ENCODE measurements at places on chromosomes 4 and X.
A peak's percentile ranks its signal among the peaks of the same experiment; 100 is the strongest.

- no peak for DNase-seq
These were observed 167.6 kb downstream of the DKK2 start for GRCh38 chr4:106868381-106869035.

- no peak for DNase-seq
These were observed 197.6 kb upstream of the KLF3 start for GRCh38 chr4:38466401-38466800.

DNA sequence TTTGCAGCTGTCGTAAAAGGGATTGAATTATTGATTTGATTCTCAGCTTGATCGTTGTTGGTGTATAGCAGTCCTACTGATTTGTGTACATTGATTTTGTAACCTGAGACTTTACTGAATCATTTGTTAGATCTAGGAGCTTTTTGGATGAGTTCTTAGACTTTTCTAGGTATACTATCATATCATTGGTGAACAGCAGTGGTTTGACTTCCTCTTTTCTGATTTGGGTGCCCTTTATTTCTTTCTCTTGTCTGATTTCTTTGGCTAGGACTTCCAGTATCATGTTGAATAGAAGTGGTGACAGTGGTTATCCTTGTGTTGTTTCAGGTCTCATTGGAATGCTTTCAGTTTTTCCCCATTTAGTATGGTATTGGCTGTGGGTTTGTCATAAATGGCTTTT, 8.4 kb downstream of the APOOL start:
- DNase-seq, result no peak

- DNase-seq, result peak; percentile 12
These were observed 65.6 kb downstream of the JAKMIP1 start for GRCh38 chr4:6134612-6135220.

DNA sequence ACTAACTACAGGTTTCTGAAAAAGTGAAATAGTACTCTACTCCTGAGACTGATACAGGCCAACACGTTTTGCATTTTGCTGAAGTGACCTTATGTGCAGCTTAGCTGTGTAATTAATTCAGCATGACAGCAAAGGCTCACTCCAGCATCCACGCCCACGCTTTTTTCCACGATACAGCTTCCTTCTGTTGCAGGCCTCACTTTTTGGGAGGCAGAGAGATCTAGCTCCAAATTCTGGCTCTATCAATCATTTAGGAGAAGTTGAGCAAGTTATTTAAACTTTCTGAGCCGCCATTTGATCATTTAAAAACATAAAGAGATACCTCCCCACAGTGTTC, 160.3 kb downstream of the AFAP1 start:
- no peak for DNase-seq

- no peak for DNase-seq
These were observed 67.9 kb downstream of the TMLHE start for GRCh38 chrX:155544881-155545280.

- no peak for DNase-seq
These were observed 54.1 kb downstream of the PHKA2 start for GRCh38 chrX:18929775-18930174.

DNA sequence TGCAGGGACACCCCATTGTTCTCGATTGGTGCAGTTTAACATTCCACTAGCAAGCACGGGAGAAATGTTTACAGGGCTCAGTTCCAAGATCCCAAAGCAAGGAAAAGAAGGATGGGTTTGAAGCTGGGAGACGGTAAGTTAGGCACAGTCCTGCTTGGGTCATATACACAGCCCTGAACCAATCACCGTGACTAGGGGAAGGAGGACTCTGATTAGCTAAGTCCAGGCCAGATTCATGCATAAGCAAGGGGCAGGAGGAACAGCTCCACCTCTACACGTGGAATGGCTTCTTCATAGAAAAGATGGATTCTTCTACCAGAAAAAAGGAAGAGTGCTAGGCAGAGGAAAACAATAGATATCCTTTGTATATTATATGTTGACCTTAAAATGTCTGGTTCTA, 11.0 kb upstream of the EXOC1L start:
- DNase-seq, result no peak

DNA sequence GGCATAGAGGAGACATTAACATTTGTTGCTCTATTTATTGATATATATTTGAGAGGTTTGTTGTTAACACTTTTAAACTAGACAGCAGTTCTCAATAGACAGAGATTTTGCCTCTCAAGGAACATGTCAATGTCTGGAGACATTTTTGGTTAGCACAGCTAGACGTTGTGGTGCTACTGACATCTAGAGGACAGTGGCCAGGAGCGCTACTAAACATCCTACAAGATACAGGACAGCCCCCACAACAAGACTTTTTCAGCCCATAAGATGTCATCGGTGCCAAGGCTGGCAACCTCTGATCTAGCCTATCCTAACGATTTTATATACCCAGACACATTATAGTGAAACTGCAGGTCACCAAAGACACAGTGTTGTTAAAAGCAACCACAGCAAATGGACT, 18.4 kb upstream of the CTSO start:
- DNase-seq, result no peak

DNA sequence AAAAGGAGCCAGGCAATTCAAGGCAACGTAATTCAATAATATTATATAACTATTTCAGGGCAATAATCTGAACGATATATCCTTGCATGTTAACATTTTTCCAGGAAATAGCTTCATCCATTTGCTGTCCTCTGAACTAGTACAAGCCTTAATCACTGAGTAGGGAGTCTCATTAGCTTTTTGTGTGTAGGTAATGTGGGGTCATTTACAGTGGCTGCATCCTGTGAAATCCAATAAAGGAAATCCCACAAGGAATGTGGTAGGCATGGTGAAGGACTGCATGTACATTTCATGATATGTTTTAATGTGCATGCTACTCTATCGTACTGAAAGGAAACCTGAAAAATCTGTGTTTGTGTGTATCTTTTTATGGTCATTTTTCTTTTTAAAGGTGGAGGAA, 103.5 kb downstream of the SLC4A4 start:
- no peak for DNase-seq

DNA sequence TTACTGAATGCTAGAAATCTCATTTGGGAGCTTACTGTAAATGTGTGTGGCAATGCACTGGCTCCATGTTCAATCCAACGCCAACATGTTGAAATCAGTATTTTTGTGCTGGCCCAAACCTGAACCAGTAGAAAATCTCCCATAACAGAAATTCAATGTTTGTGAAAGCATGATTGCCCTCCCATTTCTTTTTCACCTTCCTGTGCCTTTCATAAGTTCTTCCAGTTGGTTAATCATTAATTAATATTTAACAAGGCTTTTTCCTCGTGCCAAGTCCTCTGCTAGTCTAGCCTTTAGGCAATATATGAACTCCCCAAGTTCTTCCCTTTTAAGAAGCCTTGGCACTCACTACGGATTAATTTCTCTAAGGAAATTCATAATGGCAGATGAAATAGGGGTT, 1.3 kb upstream of the PLS3 start:
- no peak for DNase-seq

- DNase-seq, result no peak
These were observed 55.4 kb upstream of the ANXA3 start for GRCh38 chr4:78496021-78496643.

- no peak for DNase-seq
These were observed 33.1 kb downstream of the LNX1 start for GRCh38 chr4:53558065-53558801.

DNA sequence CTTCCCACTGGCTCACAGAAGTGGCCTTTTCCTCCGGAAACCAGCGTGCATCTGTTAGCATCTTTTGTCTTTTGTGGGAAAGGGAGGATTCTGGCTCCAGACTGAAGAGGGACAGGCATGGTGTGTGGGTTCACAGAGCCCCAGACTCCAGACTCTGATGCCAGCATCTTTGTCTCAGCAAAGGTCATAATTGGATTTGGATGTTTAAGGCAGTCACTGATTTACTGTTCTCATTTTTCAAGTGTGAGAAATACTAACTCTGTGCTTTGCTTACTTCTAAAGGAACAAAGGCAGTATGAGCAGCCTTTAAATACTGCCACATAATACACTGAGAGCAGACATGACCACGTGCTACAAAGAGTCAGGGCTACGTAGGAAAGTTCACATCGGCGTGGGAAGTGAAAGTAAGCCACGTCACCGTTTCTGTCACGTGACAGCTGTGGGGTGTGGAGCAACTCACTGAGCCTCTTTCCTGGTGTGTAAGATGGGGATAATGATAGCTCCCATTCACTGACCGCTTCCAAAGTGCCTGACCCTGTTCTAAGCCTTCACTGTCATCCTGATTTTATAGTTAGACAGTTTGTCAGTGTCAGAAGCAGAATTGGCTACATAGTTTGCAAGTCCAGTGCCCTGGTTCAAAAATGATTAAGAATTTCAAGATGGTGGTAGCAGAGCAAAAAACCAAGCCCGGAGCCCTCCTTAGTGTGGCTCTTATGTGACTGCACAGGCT, 24.8 kb upstream of the TMSB4X start:
- DNase-seq, result peak; percentile 65

DNA sequence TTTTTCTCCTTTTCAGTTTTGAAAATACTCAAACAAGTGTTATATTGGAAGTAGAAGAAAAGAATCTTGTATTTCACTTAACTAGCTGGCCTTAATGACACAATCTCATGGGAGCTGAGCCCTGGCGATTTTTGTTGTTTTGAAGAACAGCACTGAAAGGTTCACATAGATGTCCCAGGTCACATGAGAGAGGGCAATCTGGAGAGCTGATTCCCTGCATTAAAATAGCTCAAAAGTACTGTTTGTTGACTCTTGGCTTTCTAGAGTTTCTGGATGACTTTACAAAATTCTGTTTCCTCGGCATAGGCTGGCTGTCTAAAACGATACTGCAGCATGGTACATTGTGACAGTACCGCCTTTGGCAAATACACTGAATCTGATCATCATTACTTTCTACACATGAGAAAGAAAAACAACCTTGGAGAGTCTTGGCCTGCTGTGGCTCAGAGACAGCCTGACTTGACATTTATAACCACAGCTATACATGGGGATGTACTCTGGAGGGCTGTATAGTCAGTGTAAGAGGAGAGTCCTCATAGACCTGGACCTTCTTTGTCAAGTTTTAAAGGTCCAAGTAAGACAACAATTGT, 119.8 kb upstream of the PDLIM3 start:
- no peak for DNase-seq

DNA sequence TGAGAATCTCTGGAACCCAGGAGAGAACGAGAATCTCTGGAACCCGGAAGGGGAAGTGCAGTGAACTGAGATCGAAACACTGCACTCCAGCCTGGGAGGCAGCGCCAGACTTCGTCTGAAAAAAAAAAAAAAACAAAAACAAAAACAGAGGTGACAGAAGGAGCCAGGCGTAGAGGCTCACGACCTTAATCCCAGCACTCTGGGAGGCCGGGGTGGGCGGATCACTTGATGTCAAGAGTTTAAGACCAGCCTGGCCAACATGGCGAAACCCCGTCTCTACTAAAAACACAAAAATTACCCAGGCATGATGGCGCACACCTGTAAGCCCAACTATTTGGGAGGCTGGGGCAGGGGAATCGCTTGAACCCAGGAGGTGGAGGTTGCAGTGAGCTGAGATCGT, 17.0 kb downstream of the ZNF280C start:
- no peak for DNase-seq

GRCh38 chr4:27534488-27534887, 673.8 kb downstream of the STIM2 start:
- DNase-seq, result no peak

- DNase-seq, result no peak
These were observed 29.4 kb downstream of the DTHD1 start for GRCh38 chr4:36310793-36311192.

DNA sequence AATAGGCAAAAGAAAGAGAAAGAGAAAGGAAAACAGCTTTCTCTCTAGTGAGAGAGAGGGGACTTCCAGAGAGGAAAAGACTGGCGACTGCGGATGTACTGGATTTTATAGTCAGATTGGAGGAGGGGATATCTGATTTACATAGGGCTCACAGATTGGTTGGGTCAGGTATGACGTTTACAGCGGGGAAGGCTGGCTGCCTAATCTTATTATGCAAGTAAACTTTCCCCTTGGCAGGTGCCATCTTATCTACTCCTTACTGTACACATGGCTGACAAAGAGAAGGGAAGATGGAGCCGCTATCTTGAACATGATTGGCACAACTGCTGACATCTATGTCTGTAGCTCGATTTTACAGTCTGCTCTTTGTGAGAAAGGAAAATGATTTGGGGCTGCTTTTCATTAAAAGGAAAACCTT, 25.4 kb downstream of the RBPJ start:
- DNase-seq, result no peak

GRCh38 chr4:3369781-3370674, 71.7 kb upstream of the HGFAC start:
- no peak for DNase-seq

GRCh38 chr4:120824946-120825345, 97.6 kb downstream of the PRDM5 start:
- DNase-seq, result no peak

GRCh38 chr4:37970702-37971101, 10.5 kb downstream of the PTTG2 start:
- peak; percentile 25 for DNase-seq

DNA sequence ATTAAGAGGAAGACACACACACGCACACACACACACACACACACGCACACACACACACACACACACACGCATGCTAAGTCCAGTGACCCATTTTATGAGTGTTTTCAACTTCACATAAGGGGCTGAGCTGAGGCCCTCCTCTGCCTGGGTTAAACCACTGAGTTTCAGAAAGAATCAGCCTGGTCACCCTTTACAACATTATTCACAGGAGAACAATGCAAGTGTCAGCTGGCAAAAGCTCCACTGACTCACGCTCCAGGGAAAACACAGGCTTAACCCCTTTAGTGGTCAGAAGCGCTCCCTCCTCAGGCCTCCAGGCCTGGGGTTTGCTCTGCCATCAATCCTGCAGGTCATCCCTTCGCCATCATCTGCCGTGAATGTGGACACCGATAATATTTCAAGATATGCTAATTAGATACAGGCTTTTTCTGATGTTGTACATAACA, 46.9 kb downstream of the ACOX3 start:
- no peak for DNase-seq

DNA sequence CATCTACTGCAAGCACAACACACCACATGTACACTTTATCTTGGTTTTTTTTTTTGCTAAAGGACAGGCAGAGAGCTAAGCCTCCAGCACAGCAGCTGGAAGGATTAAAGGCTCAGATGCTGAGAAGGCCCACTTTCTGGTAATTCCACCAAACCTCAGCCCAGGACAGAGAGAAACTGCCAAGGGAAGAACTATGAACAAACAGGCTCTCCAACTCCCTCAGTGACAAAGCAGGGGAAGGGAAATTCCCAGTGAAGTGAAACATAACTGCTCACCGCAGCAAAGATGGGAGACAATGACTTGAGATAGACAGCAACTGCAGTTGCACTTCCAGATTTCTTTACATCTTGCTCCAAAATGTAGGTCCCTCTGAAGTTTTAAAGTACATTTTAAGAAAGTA, 4.8 kb downstream of the PROM1 start:
- DNase-seq, result no peak

DNA sequence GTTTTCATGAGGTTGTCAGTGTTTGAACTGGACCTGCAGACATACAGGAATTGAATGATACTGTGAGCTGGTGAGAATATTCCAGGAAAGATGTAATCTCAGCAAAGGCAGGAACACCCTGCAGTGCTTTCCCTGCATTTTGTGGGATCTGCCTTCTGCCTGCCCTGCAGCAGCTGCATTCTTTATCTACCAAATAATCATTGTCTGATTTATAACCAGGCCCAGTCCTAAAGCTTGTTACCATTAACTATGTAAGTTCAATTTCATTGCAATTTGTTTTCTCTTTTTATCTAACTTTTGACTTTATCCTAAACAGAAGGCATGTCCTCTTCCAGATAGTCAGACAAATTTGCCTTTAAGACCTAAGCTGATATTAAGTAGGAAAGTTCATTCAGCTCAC, 99.8 kb upstream of the NOCT start:
- no peak for DNase-seq

Measured in stimulated activated CD8-positive, alpha-beta memory T cell treated with anti-CD3 and anti-CD28 coated beads, Interleukin-12 subunit alpha, Interleukin-12 subunit beta, amount 100 ng/mL, for 1 hour (primary cell).